Activated CD4-positive, CD25-positive, alpha-beta regulatory T cell treated with anti-CD3 and anti-CD28 coated beads, Interleukin-2, amount 50 U/mL, for 24 hours (primary cell): ENCODE measurements at places on chromosomes 2 and 18.

DNA sequence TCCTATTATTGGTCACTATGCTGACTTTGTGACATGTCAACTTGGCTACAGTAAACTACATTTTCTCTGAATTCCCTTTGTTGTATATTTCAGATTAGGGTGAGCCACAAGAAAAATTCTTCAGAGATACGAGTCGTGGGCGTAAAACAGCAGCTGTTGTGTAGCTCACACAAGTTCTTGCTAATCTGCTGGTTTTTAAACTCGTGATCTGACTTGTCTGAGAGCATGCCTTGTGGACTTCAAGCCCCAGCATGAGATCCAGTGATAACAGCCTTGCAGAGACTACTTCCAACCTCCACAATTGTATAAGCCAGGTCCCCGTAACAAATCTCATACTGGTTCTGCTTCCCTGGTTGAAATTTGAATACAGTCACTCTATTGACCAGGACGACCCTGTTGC, 259.8 kb upstream of the LYPD1 start:
- no peak for ATAC-seq

DNA sequence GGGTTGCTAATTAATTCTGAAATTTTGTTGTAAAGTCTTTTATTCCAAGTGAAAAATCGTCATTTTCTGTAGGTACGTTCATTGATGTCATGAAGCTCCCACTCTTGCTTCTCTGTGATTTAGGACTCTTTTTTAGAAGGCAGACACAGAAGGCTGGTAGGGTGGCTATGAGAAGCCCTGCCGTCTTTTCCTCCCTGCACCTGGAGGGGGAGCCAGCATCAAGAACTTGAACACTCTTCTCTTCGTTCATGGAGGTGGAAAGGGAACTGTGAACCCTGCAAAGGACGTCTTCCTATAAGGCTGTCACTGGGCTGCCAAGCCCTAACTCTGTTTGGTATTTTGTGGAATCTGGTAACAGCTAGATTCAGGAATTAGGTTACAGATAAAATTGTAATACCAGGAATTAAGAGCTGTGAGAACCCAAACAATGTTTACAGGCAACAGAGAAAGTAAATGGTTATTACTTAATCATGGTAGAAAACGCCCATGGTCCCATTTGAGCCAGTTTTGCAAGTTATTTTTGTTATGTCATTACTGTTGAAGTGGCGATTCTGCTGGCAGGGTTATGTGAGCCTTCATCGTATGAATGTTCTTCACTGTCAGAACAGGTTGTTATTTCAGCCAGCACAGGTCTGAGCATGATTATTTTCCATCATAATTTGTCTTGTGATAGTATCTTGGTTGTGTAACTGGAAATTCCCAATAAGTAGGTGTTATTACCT, 112.2 kb downstream of the OSBPL6 start:
- ATAC-seq, result no peak

DNA sequence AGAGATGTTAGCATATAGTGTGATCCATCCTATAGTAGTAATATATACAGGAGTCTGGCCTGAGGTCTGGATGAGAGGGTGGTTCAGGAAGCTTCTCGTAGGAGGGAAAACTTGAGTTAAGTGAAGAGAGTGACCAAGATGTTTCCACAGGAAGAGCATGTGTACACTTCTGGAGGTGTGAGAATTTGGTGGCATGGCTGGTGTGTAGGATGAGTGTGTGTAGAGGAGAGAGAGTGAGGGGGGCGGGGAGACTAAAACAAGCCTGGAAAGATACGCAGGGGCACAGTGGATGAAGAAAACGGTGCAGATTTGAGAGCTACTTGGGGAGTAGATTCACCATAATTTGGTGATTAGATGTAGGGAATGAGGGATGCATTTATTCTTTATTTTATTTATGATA, 43.5 kb upstream of the CTLA4 start:
- ATAC-seq, result peak; percentile 44

DNA sequence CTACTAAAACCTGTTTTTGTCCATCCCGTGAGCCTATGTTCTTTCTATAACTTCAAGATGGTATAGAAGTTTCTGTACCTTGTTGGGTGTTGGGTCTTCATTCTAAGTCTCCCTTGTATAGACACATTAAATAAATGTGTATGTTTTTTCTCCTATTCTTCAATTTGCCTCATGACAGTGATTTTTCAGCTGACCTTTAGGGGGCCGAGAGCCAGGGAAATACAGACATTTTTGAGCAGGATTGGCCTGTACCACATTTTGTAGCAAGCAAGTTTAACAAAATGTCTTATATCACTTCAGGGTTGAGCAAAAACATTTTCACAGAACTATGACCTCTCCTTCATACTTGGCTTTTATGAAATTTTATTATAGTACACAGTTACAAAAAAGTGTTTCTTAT, 495.4 kb upstream of the CDH7 start:
- no peak for ATAC-seq

DNA sequence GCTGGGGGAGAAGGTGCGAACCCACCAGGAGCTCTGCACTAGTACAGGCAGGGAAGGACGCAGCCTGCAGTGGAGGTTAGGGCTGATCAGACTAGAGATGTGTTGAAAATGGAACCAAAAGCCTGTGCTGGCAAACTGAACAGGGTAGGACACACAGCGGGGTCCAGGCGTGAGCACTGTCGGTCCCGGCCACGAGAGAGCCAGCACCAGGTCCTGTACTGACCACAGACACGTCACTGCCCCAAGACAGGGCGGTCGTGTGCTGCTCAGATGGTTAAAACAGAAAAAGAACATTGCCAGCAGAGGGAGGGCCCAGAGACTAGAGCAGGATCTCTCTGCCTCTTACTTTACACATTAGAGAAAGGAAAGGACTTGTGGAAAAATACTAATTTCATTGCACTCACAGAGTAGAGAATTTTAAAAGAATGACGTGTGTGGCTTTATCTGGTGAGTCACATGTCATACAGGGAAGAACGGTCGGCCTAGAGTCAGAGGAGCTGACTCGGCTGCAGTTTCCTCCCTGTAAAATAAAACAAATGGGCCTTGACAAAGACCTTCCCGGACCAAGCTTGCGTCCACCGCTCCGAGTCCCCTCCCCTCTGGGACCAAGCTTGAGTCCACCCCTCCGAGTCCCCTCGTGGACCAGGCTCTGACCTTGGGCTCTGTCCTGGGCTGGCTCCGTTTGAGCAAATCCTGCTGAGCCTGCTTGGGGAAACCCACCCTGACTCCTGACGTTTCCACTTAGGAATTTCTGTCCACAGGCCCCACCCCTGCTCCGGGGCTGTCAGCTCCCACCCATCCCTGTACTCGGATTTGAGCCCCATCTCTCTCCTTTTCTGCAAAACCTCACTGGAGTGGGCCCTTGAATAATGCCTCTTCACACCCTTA, 16.7 kb upstream of the ADI1 start:
- ATAC-seq, result no peak

GRCh38 chr2:33694904-33695303, 95.8 kb upstream of the FAM98A start:
- ATAC-seq, result no peak

- ATAC-seq, result no peak
These were observed 1574.3 kb upstream of the ZEB2 start for GRCh38 chr2:146094185-146094584.

GRCh38 chr2:144307711-144308110, 212.2 kb downstream of the ZEB2 start:
- no peak for ATAC-seq

- no peak for ATAC-seq
These were observed 1936.8 kb upstream of the PIK3C3 start for GRCh38 chr18:40018266-40018665.

GRCh38 chr2:28638102-28638501, 113.5 kb upstream of the PPP1CB start:
- no peak for ATAC-seq

- ATAC-seq, result no peak
These were observed 159.2 kb downstream of the SOX11 start for GRCh38 chr2:5851410-5851809.
